ENCODE measurements at places on chromosomes 4 and X.

DNA sequence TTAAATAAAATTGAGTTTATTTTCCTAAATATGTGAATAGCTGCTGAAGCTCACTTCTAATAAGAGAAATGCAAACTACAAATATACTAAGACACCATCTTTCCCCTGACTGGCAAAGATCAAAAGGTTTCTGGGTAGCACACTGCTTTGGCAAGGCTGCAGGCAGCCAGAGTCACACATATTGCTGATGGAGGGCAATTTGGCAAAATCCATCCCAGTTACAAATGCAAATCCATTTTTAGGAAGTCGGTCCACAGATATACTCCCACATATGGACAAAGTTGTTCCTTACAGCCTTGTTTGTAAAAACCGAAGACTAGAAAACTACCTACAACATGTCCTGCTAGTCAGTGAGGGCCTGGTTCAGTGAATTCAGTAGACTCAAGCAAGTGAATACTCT is 12.4 kb downstream of the USP46 start:
- DNase-seq = no peak

- DNase-seq = no peak
Measured at GRCh38 chr4:7744142-7744804, 195.4 kb downstream of the AFAP1 start.

- no peak for DNase-seq
Measured at GRCh38 chr4:79272761-79273160, 53.1 kb downstream of the NAA11 start.

DNA sequence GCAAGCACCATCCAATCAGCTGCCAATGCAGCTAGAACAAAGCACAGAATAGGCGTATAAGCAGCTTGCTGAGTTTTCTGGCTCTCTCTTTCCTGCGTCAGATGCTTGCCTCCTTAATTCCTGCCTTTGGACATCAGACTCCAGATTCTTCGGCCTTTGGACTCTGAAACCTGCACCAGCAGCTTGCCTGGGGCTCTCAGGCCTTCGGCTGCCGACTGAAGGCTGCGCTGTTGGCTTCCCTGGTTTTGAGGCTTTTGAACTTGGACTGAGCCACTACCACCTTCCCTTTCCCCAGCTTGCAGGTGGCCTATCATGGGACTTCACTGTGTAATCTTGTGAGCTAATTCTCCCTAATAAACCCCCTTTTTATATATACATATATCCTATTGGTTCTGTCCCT is 6.1 kb downstream of the TMEM192 start:
- DNase-seq = no peak

DNA sequence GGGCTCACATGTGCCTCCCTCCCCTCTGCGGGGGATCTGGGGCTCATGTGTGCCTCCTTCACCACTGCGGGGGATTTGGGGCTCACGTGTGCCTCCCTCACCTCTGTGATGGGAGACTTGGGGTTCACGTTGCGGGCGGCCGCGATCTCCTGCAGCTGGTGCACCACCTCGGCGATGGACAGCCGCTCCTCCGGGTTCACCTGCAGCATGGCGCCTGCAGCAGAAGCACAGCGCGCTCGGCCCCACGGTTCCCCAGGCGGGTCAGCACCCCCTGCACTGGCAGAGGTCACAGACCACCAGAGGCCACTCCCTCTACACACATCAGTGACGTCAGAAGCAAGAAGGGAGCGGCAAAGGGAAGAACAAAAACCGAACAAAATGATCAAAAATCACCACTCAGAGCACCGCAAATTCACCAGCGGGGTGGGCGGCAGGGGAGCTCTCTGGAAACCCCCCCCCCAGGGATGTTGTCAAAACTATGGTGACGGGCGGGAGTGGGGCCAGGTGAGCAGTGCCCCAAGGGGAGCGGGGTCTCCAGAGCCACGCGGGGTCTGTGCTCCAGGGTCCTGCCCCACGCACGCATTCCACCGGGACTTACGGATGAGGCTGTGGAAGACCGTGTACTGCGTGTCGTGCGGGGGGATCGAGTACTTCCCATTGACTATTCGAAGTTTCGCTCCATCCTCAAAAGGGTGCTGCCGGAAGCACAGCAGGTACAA is 38.7 kb downstream of the GAK start:
- no peak for DNase-seq

GRCh38 chrX:15855568-15856221 is 1.1 kb upstream of the AP1S2 start:
- DNase-seq = no peak

GRCh38 chr4:149426461-149426860 is 389.2 kb downstream of the IQCM start:
- DNase-seq = no peak

DNA sequence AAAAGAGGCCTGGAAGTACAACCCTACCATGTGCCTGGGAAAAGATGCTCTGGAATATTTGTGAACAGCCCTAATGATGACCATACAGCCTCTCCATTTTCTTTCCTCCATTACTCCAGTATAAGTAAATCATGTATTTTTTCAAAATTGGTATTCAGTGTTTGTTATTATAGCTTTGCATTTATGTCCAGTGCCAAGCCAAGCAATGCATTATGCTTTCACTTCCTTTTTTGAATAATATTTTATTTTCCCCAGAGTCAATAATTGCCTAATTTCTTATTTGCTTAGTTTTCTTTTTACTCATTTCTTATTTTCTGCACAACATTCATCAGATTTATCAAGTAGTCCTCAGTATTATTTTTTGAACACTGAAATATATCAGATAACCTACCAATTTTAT is 49.3 kb upstream of the EOLA2 start:
- no peak for DNase-seq

GRCh38 chr4:182404376-182404775 is 161.2 kb downstream of the TENM3 start:
- DNase-seq = no peak

- no peak for DNase-seq
Measured at GRCh38 chr4:86306816-86307215, 53.0 kb downstream of the MAPK10 start.

DNA sequence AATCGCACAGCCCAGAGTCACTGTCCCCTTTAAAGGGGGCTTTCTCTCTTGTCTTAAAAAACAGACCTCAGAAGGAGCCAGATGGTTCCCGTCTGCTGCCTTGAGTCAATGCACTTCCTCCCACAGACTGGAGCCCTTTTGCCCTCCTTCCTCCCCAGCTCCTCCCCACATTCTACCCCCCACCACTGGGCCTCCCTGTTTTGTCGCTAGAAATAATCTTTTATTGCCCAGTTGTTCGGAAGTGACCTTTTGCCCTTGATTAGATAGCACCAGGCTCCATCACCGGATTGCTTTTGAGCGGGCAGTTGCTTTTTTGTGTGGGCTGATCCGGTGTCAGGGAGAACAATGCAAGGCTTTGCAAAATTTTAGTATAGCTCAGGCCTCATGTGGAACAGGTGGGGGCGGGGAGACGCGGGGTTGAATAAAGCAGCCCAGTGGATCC is 47.7 kb downstream of the SPRY1 start:
- peak; percentile 18 for DNase-seq

DNA sequence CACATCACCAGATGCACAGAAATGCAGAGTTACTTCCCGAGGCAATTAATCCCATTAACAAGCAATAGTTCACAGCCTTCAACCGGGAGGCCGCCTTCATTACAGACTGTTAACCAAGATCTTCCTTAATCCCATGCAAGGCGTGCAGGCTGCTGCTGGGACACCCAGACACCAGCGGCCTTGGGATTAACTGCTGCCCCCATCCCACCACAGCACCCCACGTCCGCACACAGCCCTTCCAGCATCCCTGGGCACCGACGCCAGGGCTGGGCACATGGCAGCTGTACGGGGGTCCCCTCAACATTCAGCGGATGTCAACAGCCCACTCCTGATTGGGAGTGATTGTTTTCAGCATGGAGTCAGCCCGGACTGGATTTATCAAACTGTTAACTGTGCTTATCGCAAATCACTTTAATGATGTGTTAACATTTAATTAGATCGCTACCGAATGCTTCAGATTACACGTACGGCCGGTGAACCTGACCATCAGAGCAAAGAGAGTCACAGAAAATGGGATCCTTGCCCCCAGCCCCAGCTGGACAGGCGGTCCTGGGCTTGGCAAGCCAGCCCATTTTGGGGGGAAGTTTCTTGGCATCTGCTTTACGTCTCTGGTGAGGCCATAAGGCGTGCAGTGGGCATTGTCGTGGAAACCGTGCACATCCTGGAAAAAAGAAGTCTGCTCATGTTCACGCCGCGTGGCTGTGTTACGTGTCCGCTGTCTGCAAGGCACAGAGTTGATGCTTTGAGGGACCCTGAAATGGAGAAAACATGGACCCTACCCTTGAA is 126.4 kb downstream of the HMX1 start:
- no peak for DNase-seq

GRCh38 chr4:1992468-1993168 is 16.2 kb downstream of the NELFA start:
- DNase-seq = no peak

DNA sequence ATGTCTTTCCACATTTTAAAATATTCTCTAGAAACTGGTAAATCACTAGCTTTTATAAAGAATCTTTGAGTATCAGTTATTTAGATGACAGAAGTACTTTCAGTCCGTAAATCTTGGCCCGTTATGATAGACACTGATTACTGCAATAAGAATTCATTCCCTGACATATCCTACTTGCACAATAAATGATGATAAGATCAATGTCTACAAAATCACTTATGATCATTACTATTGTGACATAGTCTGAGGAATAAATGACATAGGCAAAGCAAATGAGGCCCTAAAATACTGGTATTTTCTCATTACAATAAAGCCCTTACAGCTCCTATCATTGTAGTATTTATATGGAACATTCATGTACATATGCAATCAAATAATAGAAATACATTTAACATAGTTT is 6.6 kb upstream of the PDCL2 start:
- no peak for DNase-seq

DNA sequence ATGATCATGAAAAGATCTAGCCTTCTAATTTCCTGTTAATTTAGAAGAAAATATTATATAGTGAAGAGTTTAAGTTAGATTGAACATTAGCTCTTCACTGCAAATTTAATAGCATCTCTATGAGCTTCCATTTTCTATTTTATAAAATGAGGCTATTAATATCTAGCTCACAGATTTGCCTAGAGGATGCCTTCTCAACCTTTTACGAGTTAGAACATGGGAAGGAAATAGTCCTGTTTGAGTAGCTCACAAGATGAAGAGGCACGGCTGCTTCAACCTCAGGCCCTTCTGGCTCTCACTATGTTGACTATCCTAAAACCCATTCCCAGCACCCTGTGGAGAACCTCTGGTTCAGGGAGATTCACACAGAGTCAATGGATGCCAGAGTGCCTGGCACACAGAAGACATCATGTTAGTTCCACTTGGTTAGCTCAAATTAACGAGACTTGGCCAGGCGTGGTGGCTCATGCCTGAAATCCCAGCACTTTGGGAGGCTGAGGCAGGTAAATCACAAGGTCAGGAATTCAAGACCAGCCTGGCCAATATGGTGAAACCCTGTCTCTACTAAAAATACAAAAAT is 97.9 kb upstream of the GUCY1A1 start:
- no peak for DNase-seq

- peak; percentile 18 for DNase-seq
Measured at GRCh38 chr4:150297861-150298474, 219.7 kb downstream of the DCLK2 start.

DNA sequence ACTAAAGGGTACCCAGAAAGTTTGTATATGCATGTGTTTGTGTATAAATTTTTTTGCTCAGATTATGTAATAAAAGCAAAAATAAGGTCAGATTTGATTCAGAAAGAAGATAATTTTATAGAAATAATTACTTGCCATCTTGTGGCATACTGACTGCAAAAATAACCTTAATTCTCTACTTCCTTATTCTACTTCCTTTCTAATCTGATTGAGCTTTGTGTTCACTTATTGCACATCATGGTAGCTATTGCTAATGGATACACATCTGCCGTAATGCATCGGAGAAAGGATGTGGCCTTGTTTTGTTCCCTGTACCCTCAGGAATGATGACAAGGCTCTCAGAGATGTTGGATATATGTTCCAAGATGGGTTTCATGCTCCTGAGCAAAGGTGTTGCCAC is 10.5 kb upstream of the GNPDA2 start:
- no peak for DNase-seq

DNA sequence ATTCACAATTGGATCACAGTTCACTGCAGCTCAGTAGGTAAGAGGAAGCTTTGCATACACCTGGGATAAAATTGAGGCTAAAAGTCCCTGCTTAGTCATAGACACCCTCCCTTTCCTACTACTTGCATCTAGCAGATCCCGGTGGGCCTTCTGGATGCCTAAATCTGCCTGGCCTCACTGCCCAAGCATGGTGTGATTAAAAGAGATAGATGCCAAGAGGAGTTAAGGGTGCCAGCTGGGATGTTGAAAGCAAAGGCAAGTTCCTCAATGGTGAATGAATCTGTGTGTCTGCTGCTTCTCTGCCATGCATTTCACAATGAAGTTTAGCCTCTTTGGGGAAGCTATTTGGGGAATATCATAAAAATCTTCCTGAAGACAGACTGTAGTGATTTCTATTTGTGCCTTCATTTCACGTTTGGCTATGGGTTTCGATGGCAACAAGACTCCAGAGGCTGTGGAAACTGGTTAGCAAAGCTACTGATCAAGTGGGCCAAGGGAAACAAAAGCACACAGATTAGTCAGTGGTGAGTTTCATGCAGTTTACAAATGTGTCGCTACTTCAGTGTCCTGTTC is 534.0 kb downstream of the ANKRD50 start:
- DNase-seq = no peak

DNA sequence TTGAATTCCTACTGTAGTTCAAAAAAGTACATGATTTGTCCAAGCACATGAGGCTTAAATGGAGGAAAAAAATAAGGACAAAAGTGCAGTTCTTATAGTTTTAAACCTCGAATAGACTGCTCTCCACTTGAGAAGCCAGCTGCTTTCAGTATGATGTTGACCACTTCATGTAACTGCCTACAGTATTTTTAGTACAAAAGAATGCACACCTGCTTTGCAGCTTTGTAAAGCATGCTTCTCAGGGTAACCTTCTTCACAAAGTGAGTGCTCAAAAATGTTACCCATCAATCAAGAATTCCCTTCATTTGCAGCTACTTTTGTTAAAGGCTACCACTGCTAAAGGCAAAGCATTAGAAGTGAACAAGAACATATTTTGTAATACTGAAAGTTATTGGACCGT is 83.4 kb upstream of the FAM47B start:
- no peak for DNase-seq

- no peak for DNase-seq
Measured at GRCh38 chrX:119402588-119402987, 3.5 kb downstream of the SLC25A43 start.

DNA sequence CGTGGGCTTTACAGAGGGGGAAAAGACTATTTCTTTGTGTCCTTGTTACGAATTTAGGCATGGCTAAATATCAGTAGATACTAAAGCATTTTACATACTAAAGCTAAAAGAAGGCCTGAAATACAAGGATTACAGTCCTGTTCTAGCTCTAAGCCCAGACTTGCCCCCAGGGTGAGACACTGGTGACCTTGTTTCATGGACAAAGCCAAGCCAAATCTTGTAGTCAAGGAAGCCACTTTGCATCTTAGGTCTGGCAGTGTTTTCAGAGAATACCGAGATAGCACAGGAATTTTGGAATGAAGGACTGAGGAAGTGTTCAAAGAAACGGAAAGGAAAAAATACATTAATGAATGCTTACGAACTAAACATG is 733 bp upstream of the G3BP2 start:
- no peak for DNase-seq

GRCh38 chr4:41427931-41428600 is 109.9 kb upstream of the LIMCH1 start:
- DNase-seq = no peak
